ENCODE measurements at places on chromosomes 11 and 22.

DNA sequence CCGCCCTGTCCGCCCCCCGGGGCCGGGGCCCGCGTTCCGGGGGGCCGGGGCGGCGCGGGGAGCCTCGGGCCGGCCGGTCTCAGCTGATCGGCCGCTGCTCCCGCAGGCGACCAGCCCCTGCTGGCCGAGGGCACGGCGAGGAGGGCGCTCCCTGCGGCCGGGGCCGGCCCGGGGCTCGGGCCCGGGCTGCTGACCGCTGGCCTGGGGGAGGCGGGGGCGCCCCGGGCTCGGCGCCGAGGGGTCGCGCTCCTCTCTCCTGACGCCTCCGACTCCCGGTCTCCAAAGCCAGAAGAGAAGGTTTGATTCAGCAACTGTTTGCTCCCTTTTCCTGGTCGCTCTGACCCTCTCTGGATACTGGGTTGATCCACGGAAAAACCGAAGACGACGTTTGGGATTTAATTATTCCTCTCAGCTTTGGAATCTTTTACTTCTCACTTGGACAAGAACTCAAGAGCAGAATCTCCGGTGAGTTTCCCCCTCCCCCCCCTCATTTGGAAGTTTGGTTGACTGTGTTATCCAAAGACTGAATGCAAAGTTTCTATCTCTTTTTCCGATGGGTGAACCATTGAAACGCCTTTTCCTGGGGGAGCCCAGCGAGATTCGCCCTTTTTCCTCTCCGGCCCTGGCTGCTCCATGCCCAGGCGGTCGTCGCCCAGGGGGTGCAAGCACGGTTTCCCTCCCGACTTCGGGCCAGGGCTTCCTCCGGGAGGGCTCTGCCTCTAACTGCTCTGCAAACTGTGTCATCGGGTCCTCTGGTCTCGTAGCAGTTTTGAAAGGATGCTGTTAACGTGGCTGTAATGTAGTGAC, 725 bp downstream of the KDM2A start:
- no peak for DNase-seq

GRCh38 chr11:45644981-45645889, 20.2 kb downstream of the CHST1 start:
- DNase-seq, result no peak

DNA sequence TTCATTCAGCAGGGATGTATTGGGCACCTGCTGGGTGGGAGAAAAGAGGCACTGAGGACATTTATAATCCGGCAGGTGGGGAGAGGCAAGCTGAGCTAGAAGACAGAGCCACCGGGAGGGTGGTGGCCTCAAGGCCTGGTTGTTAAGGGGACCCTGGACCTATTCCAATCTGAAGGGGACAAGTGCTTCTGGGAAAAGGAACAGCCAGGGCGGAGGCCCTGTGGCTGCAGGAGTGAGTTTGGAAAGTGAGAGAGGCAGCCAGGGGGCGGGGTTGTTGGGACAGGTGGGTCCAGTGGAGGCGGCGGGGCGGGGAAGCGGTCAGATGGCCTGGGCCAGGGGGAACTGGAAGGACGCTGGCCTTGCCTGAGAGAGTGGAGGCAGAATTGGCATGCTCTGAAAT, 29.1 kb downstream of the ANO1 start:
- DNase-seq, result no peak

GRCh38 chr22:42001121-42001520, 2.5 kb downstream of the WBP2NL start:
- DNase-seq, result no peak

DNA sequence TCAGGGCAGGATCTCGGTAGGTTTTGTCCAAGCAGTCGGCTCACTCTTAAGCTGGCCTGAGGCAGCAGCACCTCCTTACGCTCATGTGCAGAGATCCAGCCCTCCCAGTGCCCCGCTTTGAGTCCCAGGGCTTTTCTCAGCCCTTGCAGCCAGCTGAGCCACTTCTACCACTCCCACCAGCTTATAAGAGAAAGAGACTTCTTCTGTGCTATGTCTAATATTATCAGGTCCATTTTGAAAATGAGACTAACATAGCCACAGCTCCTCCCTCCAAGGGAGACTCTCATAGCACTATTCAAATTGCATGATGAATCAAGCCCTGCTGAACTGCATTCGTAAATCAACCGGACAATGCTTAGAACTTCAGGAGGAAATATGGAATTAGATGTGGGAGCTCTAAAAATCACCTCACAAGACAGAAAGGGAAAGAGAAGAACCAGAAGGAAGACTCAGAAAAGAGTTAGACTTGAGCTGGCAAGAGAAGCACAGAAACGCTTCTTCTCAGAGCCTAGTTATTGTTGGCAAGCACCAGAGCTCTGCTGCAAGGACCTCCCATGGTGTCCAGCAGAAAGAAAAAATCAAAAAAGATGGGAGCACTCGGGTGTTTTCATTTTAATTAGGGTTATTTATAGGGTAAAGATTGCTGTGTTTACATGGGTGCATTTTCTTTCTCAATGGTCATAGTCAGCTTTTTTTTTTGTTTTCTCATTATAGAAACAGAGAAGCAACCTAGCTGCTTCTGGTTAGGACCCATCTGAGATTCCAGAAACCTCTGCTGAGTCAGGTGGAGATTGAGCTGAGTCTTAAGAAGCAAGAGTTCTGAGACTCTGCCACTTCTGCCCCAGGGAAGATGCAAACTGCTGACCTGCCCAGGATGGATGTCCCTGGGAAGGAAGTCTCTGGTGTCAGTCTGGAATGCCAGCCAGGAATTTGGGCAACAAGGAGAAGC, 181.4 kb downstream of the ETS1 start:
- DNase-seq, result no peak

- DNase-seq, result no peak
Measured at GRCh38 chr22:39593066-39593930, 22.7 kb downstream of the CACNA1I start.

- DNase-seq, result no peak
Measured at GRCh38 chr11:79940974-79941735, 500.3 kb upstream of the TENM4 start.

- DNase-seq, result no peak
Measured at GRCh38 chr11:59812220-59812619, 1.6 kb upstream of the MRPL16 start.

DNA sequence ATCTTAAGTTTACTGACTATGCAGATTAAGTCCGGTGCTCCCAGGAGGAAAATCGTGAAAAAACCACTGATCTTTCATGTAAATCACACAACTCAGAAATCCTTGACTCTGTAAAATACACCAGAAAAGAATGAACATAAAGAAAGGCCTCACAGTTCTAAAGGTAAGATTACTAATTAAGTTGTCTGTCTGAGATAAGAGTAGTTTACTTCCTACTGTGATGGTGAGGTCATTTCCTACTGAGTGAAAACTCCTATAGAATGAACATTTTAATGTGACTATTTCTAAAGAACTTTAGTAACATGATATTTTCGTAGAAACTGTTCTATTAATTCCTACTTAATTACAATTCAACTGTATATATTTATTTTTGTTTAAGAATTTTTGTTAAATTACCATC, 774.4 kb upstream of the CHORDC1 start:
- DNase-seq, result no peak

DNA sequence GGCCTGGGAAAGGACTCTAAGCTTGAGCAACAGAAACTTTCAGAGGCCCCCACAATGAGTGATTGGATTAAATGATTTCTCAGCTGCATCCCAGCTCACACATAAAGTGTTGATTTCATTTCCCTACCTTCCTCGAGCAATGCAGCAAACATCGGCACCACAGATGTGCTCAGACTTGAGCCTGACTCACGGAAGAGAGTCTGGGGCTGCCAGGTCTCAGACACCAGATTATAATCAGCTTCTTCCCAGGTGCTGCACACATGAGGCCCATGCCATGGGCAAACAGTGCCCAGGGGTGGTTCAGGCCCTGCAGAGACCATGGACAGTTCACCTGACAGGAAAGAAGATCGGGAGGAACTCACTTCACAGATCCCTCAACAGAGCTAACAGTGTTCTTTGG, 226.6 kb upstream of the TENM4 start:
- no peak for DNase-seq

DNA sequence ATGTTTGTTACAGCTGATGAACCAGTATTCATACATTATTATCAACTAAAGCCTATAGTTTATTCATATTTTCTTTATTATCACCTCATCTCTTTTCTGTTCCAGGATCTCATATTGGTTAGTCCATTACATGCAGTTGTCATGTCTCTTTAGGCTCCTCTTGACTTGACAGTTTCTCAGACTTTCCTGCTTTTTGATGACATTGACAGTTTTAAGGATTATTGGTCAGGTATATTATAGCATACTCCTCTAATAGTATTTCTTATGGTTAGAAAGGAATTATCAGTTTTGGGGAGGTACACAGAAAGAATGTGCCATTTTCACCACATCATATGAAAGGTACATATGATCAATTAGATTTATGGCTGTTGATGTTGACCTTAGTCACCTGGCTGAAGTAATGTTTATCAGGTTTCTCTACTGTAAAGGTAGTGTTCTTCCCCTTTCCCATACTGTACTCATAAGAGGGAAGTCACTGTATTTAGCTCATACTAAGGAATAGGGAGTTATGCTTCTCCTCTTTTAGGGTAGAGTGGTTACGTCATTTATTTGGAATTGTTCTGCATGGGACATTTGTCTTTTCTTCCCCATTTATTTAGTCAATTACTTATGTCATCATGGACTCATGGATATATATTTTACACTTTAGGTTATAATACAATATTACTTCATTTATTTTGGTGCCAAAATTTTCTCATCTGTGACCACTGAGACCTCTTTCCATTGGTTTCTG, 9.4 kb upstream of the ANO3 start:
- DNase-seq, result no peak

DNA sequence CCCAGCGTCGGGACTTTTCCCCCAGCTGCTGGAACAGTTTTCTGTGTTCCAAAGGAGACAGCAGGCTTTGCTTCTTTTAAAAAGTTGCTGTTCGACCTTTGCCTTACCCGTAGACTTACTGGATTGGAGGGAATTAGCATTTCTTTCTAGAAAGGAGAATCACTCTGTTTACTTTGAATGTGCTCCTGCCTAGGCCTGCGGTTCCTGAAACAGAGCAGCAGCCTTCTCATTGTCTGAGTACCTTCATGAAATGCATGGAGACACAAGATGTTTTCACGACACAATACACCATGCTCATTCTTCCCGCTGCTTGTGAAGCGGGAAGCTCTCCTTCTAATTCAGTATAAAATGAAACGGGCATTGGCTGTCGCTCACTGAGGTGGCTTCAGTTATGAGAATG, 196.2 kb downstream of the TBC1D22A start:
- DNase-seq, result no peak

DNA sequence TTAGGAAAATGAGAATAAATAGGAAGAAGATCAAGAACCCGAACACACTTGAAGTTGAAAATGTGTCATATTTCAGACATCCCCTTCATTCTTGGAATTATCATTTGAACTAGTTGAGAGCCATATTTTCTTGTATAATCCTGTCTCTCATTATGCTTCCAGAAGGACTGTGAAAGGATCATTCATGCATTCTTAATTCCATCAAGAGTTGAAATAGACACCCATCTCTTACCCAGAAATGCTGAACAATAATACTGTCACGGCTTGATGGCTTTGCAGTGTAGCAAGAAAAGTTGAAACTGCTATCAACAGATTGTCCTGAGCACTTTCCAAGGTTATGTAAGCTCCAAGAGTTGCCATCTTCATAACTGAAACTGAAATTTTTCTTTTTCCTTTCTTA, 79.7 kb downstream of the ARHGAP42 start:
- DNase-seq, result no peak

DNA sequence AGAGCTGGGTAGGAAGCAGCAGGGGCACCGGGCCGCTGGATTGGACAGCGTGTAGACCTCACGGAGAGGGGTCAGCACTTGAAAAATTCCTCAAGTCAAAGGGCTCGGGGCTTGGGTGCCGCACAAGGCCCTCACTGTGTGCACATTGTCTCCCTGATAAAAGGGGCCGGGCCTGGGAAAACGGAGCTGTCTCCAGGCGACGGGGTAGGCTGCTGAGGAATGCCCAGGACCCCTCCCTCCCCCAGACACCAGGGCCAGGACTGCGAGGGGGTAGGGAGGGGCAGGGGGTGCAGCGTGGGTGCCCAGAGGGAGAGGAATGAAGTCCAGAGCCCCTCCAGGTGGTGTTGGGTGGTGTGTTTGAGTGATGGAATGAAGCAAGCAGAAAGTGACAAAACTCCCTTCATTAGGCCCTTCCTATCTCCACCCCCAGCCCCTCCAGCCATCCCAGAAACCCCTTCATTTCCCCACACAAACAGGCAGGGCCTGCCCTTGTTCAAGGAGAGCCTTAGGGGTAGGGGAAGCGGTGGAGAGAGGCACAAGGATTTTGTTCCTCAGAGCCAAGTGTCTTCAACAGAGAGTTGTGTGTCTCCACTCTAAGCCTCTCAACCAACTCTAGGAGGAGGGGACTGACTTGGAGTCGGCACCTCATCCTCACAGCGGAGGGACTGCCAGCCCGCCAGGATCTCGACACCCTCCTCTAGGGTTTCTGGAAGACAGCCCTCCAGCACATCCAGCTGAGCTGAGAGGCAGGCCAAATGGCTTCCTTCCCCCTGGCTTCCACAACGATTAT, 63.9 kb downstream of the SYN3 start:
- DNase-seq, result no peak

DNA sequence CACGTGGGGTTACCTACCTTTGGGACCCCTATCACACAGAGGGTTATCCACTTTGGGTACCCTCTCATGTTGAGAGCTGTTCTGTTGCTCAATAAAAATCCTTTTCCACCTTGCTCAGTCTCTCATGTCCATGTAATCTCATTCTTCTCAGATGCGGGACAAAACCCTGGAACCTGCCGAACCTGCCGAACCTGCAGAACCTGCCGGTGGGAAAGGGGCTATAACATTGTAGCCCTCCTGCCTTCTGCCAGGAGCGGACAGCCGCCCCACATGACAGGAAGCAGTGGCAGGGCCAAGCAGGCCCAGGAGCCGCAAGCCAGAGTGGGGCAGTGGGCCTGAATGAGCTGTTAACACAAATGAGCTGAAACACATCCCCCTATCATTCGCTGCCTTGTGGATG, 18.1 kb downstream of the NPAT start:
- DNase-seq, result no peak

GRCh38 chr11:64025205-64025604, 10.5 kb upstream of the FLRT1 start:
- no peak for DNase-seq

GRCh38 chr11:119030029-119030328, 698 bp downstream of the SLC37A4 start:
- no peak for DNase-seq

DNA sequence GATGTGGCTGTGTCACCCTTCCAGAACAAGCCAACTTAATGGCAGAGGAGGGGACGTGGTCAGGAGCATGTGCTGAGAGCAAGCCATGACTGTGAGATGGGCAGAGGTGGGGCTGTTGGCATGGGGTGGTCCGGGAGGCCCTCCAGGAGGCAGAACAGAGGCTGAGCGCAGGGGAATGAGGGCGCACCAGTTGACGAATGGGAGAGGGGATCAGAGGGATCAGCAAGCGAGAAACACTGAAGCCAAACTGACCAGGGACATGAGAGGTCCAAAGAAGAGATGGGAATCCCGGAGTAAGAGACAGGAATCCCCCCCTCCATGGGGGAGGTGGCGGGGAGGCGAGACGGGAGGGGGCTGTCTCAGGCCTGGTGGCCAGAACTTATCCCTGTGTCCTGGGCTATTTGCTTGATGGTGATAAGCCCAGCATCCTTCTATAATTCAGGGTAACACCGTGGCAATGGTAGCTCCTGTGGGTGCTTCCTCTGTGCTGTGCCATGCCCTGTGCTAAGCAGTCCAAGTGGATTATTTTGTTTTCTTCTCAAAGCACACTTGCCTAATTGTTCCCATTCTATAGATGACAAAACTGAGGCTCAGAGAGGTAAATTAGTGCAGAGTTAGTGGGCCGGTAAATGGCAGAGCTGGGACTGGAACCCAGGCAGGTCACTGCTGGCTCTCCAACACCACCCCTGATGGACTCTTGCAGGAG, 83.4 kb upstream of the SHISAL1 start:
- no peak for DNase-seq
